NCI-H2227 treated with DMSO at 0.1 percent for 48 hours (cell line): ENCODE measurements at places on chromosomes 16 and 17.

DNA sequence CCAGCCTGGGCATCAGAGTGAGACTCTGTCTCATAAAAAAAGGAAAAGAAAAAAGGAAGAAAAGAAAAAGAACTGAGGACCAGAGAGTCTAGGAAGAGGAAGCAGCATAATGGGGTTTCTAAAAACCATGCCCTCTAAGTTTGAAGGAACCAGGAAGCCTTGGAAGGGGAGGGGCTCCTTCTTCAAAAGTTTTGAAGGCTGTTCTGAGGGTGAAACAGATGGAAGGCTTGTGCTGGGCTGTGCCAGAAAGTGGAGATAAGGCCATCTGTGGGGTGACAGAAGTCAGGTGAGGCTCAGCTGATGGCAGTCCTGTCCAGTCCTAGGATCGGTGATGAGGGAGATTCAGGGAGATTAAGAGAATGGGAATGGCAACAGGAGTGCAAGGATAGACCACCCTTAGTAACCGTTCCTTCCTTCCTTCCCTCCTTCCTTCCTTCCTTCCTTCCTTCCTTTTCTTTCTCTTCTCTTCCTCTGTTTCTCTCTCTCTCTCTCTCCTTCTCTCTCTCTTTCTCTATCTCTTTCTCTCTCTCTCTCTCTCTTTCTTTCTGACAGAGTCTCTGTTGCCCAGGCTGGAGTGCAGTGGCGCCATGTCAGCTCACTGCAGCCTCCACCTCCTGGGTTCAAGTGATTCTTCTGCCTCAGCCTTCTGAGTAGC, 182.6 kb downstream of the NTN1 start:
- DNase-seq = no peak

DNA sequence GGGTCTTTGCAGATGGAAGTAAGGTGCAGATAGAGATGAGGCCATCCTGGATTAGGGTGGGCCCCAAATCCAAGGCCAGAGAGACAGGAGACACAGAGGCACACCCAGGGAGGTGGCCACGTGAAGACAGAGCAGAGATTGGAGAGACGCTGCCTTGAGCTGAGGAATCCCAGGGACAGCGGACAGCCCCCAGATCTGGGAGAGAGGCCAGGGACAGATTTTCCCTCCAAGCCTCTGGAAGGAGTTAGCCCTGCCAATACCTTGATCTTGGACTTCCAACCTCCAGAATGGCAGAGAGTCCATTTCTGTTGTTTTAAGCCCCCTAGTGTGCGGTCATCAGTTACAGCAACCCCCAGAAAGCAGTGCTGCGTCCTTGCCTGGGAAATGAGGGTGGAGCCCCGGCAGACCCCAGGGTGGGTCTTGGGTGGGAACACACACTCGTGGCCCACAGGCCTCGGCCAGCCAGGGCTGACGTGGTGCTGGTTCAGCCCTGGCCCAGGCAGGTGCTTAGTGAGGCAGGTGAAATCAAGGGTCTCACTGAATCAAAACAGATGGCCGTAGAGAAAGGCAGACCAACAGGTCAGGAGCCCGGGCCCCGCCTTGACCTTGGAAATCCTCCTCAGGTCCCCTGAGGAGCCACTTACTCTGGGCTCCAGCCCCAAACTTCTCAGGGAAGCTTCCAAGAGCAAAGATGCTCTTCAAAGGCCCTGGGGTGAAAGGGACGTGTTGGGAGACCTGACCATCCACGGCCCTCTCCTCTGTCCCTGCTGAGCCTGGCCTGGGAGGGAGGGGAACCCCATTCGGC, 169.3 kb downstream of the RBFOX3 start:
- DNase-seq = no peak

GRCh38 chr17:66514227-66514806, 211.9 kb downstream of the PRKCA start:
- DNase-seq = no peak

DNA sequence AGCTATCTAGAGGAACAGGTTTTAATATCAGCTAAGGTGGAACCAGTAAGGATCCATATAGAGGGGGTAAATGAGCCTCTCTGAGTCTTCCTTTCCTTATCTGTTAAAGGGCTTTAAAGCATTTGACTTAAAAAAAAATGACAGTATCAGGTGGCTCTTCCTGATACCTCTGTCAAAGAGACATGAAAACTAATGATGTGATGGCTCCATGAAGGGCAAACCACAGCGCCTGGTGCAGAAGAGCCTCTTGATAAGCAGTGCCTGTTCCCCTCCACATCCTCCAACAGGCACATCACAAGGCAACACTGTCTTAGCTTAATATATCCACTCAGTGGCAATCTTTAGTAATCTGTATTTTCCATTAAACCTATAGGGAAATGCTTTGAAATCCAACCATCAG, 68.9 kb downstream of the USP31 start:
- no peak for DNase-seq

DNA sequence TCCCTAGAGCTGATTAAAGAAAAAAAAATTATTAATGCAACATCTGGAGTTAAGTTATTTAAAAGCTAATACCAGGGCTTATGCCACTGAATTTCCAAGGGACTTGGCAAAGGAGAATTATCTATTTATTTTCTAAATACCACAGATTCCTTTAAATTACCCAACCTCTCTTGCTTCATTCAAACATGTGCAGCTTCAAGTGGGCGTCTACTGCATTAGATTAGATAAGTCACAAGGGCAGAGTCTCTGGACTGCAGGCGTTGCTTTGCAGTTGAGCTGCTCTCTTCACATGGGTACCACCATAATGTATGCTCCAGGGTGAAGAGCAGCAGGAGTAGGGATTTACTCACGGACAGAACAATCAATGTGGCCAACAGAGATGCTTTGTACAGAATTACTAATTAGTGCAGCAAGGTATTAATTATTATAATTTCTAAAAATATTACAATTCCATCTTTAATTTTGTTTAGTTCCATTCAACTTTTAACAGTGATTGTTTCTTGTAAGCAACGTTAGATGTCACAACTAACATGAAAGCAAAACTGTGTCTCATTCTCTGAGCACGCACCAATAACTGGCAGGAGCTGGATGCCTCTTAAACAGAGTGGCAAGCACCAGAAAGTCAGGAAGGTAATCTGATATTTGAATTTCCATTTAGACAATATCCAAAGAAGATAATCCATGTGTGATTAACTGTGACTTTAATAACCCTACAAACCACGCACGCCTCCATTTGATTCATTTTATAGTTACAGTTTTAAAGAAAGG, 214.2 kb downstream of the STX8 start:
- peak; percentile 17 for DNase-seq

- DNase-seq = no peak
Observed at GRCh38 chr16:22633799-22634198, 123.1 kb downstream of the NPIPB5 start.

GRCh38 chr16:28875134-28876018, 2.9 kb upstream of the ATP2A1 start:
- no peak for DNase-seq

GRCh38 chr16:13047276-13047675, 145.9 kb downstream of the SHISA9 start:
- no peak for DNase-seq

DNA sequence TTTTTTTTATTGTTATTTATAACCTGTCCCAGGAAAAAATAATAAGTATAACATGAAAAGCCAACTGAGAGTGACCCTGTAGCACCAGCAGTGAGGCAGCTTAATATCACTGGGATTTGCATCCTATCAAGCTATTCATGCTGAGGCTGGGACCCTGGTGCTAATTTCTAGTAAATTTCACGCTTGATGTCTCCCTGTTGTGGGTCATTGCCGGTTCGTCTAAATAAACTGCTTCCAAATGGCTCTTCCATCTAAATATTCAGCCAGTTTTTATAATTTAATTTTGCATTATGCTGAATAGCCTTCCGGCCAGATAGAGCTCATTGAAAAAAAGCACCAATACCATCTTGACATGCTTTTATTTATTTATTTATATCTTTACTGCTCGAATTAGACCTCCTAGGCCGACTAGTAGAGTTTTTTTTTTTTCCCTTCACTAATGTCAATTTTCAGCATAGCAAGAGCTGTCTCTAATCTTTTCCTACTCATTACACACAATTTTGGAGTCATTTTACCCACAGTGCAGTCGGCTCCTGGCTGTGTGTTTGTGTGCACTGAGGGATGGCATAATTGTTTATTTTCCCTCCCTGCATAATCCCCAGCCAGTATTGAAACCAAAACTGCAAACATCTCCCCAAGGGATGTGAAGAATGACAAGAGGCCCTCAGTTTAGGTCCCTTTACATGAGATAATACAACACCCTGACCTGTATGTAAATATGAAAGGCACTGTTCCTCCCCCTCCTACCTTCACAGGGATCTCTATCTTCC, 168.8 kb downstream of the AATF start:
- peak; percentile 56 for DNase-seq

DNA sequence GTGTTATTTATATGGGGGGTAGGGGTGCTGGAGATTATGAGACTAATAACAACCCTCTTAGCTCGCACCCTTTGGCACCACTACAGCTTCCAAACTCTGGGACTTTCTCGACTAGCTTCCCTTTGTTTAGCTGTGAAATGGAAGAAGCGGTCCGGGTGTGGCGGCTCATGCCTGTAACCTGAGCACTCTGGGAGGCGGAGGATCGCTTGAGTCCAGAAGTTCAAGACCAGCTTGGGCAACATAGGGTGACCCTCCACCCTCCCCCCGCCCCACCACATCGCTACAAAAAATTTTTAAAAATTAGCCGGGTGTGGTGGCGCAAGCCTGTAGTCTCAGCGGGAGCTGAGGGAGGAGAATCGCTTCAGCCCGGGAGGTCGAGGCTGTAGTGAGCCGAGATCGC, 814 bp upstream of the CDH3 start:
- DNase-seq = no peak

GRCh38 chr16:35195173-35195863, 1735.9 kb downstream of the TP53TG3F start:
- no peak for DNase-seq

DNA sequence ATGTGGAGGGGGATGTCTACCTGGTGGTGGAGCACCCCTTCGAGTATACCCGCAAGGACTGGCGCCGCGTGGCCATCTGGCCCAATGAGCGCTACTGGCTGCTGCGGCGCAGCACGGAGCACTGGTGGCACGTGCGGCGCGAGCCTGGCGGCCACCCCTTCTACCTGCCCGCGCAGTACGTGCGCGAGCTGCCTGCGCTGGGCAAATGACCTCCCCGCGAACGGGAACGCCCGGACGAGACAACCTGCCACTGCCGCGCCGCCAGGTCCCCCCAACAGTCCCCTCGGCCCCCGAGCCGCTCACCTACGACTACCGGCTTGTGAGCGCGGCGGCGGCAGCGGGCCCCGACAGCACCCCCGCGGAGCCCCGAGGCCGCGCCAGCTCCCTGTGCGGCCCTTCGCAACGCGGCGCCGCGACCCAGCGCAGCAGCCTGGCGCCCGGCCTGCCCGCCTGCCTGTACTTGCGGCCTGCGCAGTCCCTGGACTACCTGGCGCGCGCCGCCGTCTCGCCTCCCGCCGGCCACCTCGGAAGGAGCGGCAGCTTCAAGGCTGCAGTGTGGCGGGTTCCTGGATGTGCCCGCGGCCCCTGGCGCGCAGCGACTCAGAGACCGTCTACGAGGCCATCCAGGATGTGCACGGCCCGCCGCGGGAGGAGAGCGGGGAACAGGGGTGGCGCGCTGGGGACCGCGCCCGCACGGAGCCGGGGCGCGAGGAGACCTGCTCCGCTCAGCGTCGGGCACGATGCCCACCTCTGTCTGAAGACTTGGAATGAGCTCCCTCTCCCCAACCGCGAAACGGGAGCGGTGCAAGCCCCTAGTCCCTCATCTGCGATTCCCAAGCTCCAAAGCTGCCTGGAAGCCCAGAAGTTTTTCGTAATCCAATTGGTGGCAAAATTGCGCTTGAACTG, 48.7 kb upstream of the AMZ2 start:
- DNase-seq = no peak
